ENCODE measurements at places on chromosomes 2 and 18.

DNA sequence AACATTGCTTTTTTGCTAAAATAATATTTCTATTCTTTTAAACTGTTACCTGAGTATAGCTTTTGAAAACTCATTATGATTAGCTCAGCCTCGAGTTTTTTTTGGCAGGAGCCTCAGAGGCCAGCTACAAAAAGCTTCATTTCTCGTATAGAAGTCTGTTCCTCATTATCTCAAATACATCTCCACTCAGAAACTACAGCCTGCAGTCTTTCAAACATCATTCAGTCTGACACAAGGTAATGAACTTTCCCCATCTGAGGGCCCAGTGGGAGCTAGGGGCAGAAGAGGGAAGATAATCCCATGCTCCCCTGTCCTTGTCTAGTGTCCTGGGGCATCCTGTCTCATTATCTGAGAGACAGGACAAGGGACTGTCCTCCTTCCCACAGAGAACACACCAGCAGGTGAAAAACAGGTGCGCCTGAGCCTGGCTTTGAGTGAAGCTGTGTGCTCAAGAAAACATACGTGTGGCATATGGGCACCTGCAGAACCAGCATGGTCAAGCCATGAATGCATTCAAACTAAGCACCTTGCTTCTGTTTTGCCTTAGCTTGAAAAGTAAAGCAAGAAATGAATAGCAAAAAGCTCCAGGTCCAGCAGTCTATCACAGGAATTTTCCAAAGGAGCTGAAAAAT lies 247.5 kb downstream of the MREG start:
- DNase-seq: no peak

GRCh38 chr18:55289048-55289447 lies 298.9 kb downstream of the TCF4 start:
- no peak for DNase-seq

DNA sequence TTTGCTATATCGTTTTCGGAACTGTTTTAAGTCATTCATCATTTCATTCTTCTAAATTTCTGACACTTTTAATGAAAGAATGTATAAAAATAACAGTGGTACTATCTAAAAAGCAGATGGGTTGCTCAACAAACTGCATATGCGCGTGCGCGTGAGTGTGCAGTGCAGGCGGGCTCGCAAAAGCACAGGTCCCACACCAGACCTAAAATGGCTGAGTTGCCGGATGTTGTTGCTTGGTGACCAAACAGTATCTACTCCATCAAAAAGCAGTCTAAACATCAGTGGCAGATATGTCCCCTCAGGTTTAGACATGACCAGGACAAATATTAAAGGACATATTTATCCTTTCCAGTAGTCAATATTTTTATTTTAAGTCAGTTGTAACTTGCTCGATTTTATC lies 5.1 kb downstream of the NOL4 start:
- no peak for DNase-seq

GRCh38 chr18:10461989-10462388 lies 7.6 kb downstream of the APCDD1 start:
- no peak for DNase-seq

GRCh38 chr2:68311033-68311432 lies 8.7 kb downstream of the CNRIP1 start:
- no peak for DNase-seq

DNA sequence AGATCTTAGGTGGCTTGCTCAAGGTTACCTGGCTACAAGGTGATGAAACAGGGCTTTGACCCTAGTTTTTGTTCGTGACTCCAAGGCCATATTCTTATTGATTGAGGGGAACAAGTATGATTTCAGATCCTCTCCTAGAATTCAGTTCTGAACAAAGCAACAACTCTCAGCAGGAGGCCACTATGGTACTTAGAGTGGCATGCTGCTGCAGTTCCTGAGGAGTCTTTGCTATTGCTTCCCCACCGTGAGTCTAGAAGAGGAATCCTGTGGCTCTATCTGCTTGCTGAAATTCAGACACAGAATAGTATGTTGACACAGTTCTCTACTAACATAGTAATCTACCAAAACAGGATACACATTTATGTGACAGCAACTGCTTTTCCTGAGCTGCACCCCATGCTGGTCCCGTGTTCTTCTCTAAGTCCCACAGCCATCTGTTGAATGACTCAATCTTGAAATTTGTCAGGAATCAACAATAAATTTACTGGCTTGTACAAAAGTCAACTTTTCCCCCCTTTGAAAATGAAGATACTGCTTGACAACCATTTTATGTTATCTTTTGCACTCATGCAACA lies 4.1 kb downstream of the TGFBRAP1 start:
- DNase-seq: no peak

- DNase-seq: no peak
These were observed 72.5 kb downstream of the ACKR3 start for GRCh38 chr2:236642125-236642524.

DNA sequence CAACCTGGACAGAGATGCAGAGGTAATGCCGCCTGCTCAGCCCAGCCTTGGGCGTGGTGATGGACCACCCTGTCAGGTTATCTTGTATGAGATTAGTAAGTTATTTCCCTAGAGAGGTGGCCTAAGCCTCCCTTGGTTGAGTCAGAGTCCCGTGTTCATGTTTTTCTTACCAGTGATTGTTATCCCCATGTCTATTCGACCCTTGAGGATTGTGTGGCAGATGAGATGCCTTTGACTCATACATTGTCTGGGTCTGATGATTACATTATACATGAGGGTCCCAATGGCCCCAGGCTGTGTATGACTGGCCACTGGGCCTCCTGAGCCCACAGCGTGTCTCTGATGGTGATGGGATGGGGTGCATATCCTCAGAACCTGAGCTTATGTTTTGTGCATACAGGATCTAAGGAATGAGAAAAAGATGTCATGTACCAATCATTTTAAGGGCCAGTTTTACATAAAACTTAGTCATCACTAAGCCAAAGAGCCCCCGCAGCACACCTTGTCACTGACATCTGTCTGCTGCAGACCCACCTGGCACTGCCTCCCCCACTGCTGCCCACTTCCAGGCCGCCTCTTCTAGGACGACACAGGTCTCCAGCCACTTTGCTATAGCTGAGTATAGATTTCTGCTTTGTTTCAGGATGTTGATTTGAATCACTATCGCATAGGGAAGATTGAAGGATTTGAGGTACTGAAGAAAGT lies 7.7 kb downstream of the PPP1R7 start:
- no peak for DNase-seq

DNA sequence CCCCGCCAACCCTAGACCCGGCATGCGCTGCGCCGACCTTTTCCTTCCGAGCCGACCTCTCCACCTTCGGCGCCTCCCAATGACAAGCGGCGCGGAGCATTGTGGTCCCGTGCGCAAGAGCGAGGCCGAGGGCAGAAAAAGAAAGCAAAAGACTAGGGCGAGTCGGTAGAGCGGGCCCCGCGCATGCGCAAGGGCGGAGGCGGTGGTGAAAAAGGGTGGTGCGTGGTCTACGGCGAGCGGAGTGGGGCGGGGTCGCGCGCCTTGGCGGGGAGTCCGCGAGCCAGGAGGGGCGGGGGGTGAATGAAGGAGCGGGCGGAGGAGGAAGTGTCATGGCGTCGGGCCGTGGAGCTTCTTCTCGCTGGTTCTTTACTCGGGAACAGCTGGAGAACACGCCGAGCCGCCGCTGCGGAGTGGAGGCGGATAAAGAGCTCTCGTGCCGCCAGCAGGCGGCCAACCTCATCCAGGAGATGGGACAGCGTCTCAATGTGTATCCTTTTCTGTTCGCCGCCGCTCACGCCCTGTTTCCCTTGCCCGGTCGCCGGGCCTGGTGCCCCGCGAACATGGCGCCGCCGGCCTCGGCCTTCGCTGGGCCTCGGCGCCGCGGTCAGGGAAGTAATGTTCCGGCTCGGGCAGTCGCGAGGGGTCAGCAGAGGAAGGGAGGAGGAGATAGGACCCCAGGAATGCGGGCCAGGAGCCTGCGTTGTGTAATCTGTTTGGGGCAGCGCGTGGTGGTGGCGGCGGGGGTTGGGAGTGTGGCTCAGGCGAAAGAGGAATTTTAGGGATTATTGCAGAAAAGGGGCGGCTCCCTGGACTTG lies at the start of gene CCNT2:
CCNT2 (plus strand) TSS at position 297 of the 815 bp plus-strand sequence; CDS start at position 330, 33 bp downstream.
- peak; percentile 99 for DNase-seq

- no peak for DNase-seq
These were observed 167.5 kb downstream of the UPP2 start for GRCh38 chr2:158269143-158269542.

DNA sequence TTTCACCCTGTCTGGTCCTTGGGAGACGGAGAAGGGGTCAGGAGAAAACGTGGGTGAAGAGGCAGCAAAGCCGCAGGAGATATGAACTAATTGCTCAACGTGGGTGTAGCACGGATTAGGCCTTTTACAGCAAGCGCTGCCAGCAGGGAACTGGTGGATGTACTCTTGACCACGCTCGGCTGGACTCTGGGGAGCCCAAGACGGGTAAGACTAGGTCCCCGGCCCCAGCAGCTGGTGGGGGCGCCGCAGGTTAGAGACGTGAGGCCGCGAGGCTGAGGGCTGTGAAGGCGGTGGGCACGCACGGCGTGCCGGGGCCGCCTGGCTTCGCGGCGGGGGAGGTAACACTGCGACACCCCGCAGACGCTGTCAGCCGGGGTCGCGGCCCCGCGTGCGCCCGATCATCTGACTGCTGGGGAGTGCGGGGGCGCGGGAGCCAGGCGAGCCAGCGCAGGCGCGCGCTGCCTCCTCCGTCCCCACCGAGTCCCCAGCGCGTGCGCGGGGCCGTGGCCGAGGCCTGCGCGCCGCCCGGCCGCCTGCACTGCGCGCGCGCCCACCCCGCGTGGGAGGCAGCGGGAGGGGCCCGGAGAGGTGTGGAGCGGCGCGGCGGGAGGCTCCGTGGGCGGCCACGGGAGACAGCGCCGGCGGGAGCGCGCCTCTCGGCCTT lies at the start of gene CLIP4:
CLIP4 (plus strand) TSS at position 470 of the 664 bp plus-strand sequence. CDS start 5,974 bp downstream, outside the sequence.
- peak; percentile 61 for DNase-seq

DNA sequence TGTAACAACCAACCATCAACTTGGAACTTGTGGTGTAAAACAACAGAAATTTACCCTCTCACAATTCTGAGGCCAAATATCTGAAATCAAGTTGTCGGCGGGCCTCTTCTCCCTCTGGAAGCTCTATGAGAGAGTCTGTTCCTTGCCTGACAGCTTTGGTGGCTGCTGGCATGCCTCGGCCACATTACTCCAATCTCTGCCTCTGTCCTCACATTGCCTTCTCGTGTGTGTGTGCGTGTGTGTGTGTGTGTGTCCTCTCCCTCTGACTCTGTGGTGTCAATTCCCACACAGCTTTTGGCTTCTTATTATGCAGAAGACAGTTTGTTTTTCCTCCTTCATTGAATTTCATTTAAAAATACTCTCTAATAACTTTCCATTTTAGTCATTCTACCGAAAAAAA lies 50.4 kb downstream of the ZDBF2 start:
- DNase-seq: no peak
